ENCODE measurements at places on chromosomes 5 and 9. TPM values are rescaled to one million over a fixed set of nuclear protein-coding genes. Genes with fewer than 3 reads are reported as not detected.

DNA sequence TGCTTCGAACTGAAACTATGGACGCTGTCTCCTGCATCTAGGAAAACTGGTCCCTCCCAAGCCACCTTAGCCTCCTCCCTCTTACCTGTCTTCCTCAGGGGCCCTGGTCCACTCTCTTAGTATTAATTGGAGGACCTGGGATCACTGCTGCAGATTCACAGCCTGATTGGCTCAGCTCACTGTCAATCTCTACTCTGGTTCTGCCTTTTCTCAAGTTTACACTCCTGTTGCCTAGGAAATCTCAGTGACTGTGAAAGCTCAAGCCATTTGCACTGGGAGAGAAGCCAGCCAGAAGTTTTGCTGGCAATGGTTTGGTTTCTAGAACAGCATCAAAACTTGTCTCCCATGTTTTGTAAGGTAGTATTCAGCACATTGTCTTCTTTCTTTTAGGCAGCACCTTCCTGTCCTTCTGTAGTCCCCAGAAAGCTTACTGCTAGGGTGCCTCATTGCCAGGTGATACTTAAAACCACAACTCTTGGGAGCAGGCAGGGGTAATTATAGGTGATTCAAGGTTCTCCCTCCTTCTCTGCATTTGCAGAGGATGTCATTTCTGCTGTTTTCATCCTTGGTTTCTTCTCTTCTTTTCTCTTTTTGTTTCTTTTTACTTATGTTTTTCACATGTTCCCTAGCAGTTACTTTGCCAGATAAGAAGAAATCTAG lies at the start of gene CAPSL:
TSS of gene CAPSL (minus strand) at position 55 of the 660 bp plus-strand sequence. CDS start 17,502 bp downstream, outside the sequence.
- peak; percentile 72 for DNase-seq

GRCh38 chr9:75069171-75069570 lies 18.8 kb downstream of the NMRK1 start:
- DNase-seq = no peak

DNA sequence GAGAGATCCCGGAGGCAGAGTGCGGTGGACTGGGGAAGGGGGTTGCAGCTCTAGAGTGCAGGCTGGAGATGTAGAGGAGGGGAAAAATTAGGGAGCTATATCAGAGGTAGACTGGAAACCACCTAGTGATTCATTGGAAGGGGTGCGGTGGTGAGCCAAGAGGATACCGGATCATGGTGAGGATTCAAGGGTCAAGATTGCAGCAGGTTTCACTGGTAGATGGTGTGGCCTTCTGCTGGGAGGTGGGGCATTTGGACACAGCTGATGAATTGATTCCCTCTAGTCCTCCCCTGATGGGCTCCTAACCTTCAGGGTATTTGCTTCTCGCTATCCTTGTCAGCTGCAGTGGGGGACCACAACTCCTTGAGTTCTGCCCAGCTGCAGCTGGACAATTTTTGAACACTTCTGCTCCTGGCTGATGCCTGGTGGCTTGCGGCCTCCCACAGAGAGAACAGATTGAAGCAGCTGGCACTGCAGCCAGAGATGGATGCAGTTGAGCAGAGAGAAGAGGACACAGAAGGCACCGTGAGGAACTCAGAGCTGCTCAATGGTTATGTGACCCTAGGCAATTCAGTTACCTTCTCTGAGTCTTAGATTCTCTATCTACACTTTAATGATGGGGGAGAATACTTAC lies 134.4 kb upstream of the ABCA1 start:
- no peak for DNase-seq

DNA sequence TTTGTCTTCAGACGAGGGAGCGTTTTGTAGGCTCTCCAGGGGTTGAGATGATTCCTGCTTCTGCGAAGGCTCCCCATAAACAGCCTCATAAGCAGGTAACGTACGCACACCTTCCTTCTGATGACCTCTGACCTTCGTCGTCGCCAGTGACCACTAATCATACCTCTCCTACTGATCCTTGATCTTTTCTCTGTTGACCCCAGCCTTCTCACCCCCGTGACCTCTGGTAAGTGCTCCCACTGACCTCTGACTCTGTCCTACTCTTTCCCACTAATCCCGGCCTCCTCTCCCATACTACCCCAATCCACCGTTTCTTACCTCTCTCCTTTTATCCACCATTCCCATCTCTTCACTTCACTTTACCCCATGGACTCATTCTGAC lies 345 bp downstream of the DNAI1 start:
- DNase-seq = no peak

DNA sequence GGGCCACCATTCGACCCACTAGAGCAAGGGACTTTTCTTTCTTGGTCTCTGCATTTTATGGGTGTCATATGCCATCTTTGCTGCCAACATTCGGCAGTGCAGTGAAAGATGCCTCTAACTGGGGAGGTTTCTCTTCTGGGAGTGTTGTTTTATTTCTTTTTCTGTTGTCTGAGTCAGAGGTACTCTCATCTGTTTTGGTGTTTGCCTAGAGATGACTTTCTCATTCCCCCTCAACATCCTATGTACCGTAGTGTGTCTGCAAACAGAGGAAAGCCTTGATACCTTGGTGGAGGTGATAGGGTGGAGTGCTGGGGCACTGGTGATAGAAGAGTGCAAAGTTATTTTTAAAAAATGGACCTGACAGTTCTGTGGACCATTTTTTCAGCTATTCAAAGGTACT lies 182.1 kb downstream of the ARHGAP26 start:
- no peak for DNase-seq

GRCh38 chr5:1732945-1733344 lies 66.7 kb downstream of the MRPL36 start:
- peak; percentile 23 for DNase-seq

GRCh38 chr5:10543585-10544040 lies 20.3 kb upstream of the ANKRD33B start:
- no peak for DNase-seq

- DNase-seq = no peak
These were observed 72.2 kb downstream of the CERT1 start for GRCh38 chr5:75439276-75439675.

GRCh38 chr5:115461506-115462290 lies 82.9 kb downstream of the FEM1C start:
- DNase-seq = no peak

- no peak for DNase-seq
These were observed 1302.7 kb upstream of the DMAC1 start for GRCh38 chr9:9102295-9102694.

- DNase-seq = no peak
These were observed 249.6 kb downstream of the IRX1 start for GRCh38 chr5:3845230-3845629.

GRCh38 chr5:68419637-68420452 lies 204.3 kb downstream of the PIK3R1 start:
- DNase-seq = no peak

- no peak for DNase-seq
These were observed 130.2 kb upstream of the ADAMTSL1 start for GRCh38 chr9:18343784-18344183.

GRCh38 chr9:93456504-93456903 lies 3.1 kb upstream of the FAM120AOS start:
- DNase-seq = no peak

- no peak for DNase-seq
These were observed 23.2 kb downstream of the TEX53 start for GRCh38 chr9:114634387-114634786.

DNA sequence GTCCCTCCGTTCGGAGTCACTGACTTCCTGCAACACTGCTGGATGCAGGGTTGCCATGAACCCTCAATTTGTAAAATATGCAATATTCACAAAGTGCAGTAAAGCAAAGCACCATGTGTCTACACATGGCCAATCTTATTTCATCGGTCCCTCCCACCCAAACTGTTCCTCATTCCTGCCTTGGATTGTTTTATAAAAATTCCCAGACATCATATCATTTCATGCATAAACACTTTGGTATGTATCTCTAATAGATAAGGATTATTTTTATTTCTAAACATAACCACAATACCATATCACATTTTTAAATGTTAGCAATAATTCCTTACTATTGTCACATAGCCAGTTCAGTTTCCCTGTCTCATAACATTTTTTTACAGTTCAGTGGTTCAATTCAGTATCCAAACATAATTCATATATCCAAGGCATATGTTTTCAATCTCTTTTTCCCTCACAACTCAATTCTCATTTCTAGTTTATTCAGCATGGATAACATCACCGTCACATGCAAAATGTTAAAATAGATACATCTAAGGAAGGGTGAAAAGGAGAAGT lies 82.0 kb upstream of the PCAT7 start:
- DNase-seq = no peak

- DNase-seq = no peak
These were observed 38.2 kb downstream of the GALNT10 start for GRCh38 chr5:154228696-154229095.

DNA sequence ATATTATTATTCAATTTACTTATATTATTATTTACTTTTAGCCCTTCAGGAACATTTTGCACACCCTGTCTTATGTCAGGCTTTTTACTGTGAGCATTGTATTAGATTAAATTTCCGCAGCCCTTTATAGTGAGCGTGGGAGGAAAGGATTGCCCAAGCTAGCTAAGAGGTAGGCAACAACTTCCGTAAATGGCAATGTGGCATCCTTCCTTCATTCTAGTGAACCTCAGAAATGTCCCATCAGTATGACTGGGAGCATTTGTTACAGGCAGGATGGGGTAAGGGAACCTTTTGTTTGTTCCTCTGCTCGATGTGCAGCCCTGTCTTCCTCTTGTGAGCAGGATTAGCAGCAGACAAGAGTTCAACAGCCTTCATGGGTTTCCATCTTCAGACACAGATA lies 6.2 kb upstream of the CD180 start:
- no peak for DNase-seq

DNA sequence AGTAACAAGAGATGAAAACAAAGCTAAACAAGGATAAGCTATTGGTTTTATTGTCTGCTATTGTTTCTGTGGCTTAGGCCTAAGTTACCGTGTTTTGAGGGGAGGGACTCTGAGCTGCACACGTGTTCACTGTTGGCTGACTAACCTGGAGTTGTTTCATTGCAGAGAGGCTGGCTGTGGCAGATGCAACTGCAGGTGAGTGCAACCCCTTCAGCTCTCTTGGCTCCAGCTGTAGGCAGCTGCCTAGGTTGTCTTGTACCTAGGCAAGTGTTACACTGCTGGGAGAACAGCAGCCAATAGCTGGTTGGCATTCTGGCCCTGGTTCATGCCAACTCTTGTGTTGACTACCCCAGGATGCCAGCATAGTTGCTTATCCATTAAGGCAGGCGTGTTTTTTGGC lies 17.6 kb upstream of the MATR3 start:
- DNase-seq = no peak

Gene MEGF9
- 22.3 TPM for total RNA-seq

Gene OLFM1
- total RNA-seq = 47.8 TPM

Gene TAF11L13
- not detected for total RNA-seq

Gene NACC2
- 36.0 TPM for total RNA-seq

Gene CCL21
- total RNA-seq = 55.1 TPM

Gene MYMK
- total RNA-seq = not detected

Gene AJM1
- 4.8 TPM for total RNA-seq

Gene IFNA10
- total RNA-seq = not detected

All from ureter (tissue), 1 donor.